ENCODE measurements at places on chromosomes 7 and 10.

- no peak for DNase-seq
Observed at GRCh38 chr10:28796606-28797512, 119.5 kb downstream of the BAMBI start.

DNA sequence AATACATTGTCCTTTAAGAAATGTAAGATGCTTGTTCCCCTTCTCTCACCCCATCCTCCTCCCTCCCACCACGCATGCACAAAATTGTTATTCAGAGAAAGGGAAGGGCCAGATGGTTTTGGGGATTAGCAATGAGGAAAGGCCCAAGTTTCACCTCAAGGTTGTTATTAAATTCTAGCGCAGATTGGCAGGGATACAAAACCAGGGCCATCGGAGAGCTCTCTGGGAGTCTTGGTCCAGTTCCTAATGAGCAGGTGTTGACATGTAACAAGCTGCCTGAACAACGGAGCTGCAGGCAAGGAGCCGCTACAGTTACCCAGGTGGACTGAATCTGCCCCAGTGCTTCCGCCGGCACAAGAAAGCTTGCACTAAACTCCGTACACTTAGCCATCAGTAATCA lies 9.7 kb upstream of the ANK3 start:
- DNase-seq, result no peak

GRCh38 chr7:142125256-142125955 lies 13.9 kb downstream of the MGAM2 start:
- no peak for DNase-seq

GRCh38 chr10:36808625-36809362 lies 316.6 kb upstream of the ANKRD30A start:
- no peak for DNase-seq

DNA sequence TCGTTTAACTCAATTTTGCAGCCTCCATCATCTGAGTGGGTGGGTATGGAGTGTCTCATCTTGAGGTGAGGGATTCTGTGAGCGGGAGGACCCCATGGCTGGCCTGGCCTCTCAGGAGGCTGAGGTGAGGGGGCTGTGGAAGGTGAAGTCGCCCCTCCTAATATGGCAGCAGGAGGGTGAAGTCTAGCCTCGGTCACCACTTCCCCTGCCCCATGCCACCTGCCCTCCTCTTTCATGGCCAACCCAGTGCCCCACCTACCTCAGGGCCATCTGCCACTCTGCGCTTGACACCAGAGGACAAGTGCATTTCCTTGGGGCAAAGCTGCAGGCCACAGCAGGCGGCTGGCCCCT lies 8.7 kb downstream of the RASGEF1A start:
- DNase-seq, result no peak

GRCh38 chr7:94656925-94657731 lies 1.2 kb upstream of the SGCE start:
- DNase-seq, result no peak

- no peak for DNase-seq
Observed at GRCh38 chr7:66454600-66455225, 174.0 kb upstream of the KCTD7 start.

GRCh38 chr7:55210716-55211115 lies 154.4 kb upstream of the LANCL2 start:
- no peak for DNase-seq

DNA sequence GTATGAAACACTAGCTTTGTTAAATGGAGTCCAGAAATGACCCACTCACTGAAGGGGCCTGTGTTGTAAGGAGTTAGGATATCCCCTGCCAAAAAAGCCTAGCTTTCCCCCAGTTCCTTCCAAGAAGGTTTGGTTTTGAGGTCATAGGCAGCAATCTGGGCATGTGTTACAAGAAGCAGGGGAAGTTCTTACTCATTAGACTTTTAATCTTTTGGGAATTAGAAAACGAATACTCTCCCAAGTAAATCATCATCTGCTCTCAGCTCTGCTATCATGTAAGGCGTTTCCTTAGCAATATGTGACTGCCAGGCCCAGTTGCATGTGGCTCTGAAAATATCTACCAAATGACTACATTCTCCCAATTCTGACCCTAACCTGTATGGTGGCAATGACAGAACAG lies 3.7 kb downstream of the NOD1 start:
- no peak for DNase-seq

GRCh38 chr10:21919906-21920305 lies 83.6 kb downstream of the DNAJC1 start:
- no peak for DNase-seq

DNA sequence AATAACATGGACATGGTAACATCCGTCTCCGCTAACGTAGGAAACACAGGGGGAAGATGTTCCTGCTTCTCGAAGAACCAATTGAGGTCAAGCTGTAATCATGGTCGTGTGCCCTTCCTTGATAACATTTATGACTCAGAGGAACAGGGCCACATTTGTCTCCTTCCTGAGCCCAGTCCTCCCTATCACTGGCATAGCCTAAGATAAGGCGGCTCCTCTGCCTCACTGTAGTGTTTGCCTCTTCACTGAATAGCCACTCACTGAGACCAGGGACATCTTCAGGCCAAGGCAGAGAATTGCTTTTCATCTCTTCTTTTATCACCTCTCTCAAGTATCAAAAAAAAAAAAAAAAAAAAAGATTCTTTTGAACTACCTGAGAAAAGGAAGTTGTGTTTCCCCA lies 5.4 kb upstream of the GRM8 start:
- DNase-seq, result no peak

GRCh38 chr10:79399223-79399831 lies 46.1 kb downstream of the ZCCHC24 start:
- DNase-seq, result peak; percentile 52

GRCh38 chr10:79404690-79405131 lies 40.7 kb downstream of the ZCCHC24 start:
- DNase-seq, result no peak

DNA sequence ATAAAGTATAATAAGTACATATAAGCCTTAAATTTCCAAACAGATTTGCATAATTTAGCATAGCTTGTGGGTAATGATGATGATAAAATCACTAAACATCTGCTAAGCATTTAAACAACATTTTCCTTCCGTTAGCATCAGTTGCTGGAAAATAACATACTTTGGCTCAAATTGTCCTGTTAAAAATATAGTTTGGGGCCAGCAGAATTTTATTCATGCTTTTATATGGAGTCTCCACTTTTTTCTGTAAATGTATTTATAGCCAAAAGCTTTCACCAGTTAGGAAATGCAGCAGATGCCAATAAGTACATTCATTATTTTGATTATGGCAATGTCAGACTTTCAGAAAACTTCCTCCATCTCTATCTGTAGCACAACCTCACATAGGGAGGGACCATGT lies 107.2 kb downstream of the CNTNAP2 start:
- no peak for DNase-seq

DNA sequence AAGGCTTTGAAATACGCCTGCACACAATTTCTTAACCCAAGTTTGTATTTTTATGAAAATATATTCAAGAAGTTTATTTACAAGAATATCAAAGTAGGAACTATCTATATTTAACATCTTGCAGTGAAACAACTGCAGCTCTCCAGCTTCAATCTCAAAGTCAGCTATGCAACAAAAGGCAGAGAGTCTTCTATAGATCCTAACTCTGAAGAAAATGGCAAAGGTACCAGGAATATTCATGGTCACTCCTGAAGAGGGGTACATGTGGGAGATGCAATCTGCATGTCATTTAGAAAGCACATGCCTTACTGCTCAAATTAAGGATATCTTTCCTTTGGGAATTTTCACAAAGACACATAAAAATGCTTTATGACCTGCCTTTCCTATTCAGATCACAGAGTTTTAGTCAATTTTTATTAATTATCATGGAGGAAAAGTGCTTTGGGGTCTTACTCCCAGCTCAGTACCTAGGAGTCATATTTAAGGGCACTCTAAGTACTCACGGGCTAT lies 1.5 kb downstream of the ANK3 start:
- no peak for DNase-seq

GRCh38 chr7:50197549-50197948 lies 104.5 kb upstream of the ZPBP start:
- peak; percentile 13 for DNase-seq

DNA sequence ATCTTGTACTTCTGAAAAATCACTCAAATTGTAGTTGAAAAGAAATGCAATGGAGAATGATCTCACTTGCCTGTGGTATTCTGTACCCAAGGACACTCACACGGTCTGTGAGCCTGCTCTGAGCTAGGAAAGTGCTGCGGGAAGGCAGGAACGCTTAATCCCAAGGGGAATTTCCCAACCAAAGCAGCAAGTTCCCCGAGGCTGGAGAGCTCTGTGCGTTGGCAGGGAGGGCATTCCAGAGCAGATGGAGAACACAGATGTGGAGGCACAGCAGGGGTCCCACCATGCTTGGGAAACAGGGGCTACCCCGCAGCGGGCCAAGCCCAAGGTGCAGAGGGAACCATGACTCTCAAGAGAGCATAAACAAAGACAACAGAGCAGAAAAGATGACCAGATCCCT lies 13.6 kb downstream of the SVIL start:
- no peak for DNase-seq

- DNase-seq, result no peak
Observed at GRCh38 chr7:45697576-45698136, 123.5 kb downstream of the ADCY1 start.
